T follicular helper cell (primary cell): ENCODE measurements at places on chromosomes 2 and 18.

DNA sequence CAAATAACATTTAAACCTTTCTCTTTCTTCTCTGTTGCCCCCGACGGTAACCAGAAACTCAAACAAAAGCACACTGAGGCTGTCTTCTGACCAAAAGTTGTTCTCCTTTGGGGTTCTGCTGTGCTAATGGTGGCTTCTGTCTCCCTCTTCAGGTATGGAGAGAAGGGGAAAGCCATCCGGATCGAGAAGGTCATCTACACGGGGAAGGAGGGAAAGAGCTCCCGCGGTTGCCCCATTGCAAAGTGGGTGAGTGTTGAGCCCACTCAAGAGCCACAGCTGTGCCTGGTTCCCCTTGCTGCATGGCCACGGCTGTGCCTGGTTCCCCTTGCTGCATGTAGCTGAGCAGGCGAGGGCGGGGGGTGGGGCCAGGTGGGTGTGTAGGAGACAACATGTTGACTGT lies 67.4 kb downstream of the BOLA3 start:
- no peak for DNase-seq

- no peak for DNase-seq
Observed at GRCh38 chr2:240304746-240305161, 130.7 kb upstream of the GPC1 start.

GRCh38 chr2:932320-933115 lies 18.1 kb upstream of the SNTG2 start:
- no peak for DNase-seq

GRCh38 chr2:238141541-238142318 lies 3.3 kb downstream of the KLHL30 start:
- DNase-seq: no peak

GRCh38 chr18:11533942-11534496 lies 75.4 kb upstream of the SLC35G4 start:
- DNase-seq: no peak

DNA sequence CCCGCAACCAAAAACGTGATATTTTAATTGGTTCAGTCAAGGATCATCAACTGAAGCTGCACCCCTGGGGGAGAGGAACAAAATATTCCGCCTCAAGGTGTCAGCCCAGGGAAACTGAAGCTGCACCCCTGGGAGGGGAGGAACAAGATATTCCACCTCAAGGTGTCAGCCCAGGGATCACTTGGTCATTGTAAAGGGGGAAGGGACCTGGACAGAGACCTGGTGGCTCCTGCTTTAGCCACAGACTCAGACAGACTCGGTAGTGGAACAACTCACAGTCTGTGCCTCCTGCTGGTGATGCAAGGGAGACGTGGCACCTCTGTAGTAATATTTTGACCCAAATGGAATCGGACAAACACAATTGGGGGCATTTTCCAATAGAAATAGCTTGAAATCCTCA lies 75.1 kb downstream of the GBX2 start:
- no peak for DNase-seq

- DNase-seq: no peak
Observed at GRCh38 chr2:1282552-1282951, 130.7 kb upstream of the TPO start.

- no peak for DNase-seq
Observed at GRCh38 chr2:137964859-137965459, 686 bp downstream of the HNMT start.

DNA sequence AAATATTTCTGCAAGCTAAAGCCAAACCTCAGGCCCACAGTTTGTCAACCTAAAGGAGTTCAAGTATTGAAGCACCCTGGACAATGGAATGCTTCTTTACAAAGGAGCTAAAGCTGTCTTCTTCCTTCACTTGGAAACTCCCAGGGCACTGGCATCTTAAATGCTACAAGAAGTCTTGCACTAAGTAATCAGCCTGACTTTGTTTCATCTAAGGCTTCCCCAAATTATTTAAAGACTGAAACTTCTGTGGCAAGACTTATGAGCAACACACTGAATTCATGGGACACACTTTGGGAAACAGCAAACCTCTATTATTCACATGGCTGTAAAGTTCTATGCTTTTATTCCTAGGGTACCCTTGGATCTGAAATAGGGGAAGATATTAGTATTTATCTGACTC lies 14.7 kb downstream of the PID1 start:
- DNase-seq: no peak

DNA sequence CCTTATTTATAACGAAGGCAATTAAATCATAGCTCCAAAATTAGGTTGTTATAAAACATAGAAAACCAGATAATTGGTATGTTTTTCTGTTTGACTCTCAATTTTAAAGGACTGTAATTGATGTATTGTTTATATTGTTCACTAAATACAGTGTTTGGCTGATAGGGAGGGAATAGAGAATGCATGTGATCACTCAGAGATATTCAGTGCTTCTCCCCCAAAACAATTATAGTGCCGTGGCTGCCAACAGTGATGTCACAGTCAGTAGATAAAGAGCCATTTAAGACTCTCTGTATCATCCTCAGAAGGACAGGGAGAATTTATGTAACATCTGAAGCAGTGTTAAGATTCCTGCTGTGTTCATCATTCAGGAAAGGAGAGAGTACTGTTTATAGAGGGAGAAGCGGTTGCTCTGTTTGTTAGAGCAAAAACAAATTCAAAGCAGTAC lies 69.6 kb downstream of the PHLPP1 start:
- DNase-seq: no peak

DNA sequence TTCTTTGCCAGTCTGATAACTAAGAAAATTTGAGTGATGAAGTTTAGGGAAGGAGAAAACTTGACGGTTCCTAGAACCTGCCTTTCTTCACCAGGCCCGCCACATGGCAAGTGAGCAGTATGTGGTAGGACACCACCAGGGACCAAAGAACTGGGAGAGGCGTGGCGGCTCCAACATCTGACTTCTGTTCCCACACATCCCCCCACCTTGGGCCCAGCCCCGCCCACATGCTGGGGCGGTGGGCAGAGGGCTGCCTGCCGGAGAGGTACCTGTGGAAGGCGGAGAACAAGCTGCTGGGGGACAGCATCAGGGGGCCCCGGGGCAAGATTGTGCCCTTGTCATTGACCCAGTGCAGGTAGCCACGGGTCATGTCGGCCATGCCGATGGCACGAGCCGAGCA lies 75.0 kb downstream of the EMILIN2 start:
- no peak for DNase-seq

- DNase-seq: no peak
Observed at GRCh38 chr18:40851014-40851429, 1104.0 kb upstream of the PIK3C3 start.

DNA sequence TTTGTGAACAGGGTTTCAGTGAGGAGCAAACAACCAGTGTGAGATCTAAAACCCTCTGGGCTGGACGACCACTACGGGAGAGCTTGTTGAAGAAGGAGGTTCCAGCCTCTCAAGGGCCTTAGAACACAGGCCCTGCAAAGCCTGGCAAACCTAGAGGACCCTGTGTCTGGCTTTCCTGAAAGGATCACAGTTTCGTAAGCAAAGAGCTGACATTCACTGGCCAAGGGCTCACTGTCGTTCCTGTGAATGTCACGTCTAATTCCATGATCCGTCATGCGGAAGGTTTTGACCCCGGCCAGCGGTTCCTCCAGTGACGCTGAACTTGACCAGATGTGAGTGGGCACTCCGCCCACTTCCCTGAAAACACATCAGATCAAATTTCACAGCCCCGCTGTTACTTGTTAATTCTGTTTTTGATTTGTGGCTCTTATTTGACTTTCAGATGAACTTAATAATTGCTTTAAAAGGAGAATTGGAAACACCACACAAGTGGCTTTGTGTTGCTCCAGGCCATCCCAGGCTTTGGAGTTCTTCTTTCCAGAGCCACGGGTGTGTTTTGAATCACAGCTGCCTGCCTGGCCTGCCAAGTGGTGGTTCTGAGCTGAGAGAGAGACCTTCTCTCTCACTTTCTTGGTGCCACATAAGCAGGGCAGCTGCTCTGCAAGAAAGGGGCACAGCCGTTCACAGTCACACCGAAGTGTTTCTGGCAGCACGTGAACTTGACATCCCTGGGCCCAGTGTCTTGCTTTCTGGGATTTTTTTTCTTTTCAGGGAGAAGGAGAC lies 308.4 kb downstream of the NDUFA10 start:
- DNase-seq: no peak

DNA sequence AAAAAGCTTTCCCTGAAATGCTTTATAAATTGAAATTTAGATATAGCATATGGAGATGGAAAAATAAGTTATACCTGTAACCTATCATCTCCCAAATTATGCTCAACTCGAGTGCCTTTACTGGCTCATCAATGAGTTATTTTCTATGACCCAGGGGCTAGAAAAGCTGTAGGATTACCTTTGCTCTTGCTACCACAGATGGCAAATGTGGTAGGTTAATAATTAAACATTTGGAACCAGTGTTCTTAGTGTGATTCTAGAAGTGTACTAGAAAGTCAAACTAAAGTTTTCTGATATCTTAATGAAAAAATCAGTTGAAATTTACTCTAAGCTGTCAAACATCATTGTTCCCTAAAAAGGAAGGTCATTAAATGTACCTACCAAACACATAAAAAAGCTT lies 22.5 kb downstream of the ALS2 start:
- no peak for DNase-seq

GRCh38 chr2:227325839-227326195 lies 766 bp downstream of the MFF start:
- DNase-seq: no peak

- no peak for DNase-seq
Observed at GRCh38 chr2:69089266-69089665, 76.3 kb downstream of the ANTXR1 start.

- no peak for DNase-seq
Observed at GRCh38 chr2:155377266-155377680, 678.8 kb downstream of the KCNJ3 start.

- no peak for DNase-seq
Observed at GRCh38 chr18:46833899-46834298, 77.0 kb upstream of the ST8SIA5 start.

- DNase-seq: no peak
Observed at GRCh38 chr18:293536-293935, 25.7 kb upstream of the THOC1 start.

- no peak for DNase-seq
Observed at GRCh38 chr2:118098307-118099030, 10.2 kb downstream of the INSIG2 start.

GRCh38 chr18:24227977-24228666 lies 89.3 kb downstream of the CABYR start:
- no peak for DNase-seq

- peak; percentile 51 for DNase-seq
Observed at GRCh38 chr2:127829845-127830246, 18.9 kb upstream of the WDR33 start.

GRCh38 chr2:68565858-68566257 lies 77.5 kb upstream of the PROKR1 start:
- DNase-seq: no peak

DNA sequence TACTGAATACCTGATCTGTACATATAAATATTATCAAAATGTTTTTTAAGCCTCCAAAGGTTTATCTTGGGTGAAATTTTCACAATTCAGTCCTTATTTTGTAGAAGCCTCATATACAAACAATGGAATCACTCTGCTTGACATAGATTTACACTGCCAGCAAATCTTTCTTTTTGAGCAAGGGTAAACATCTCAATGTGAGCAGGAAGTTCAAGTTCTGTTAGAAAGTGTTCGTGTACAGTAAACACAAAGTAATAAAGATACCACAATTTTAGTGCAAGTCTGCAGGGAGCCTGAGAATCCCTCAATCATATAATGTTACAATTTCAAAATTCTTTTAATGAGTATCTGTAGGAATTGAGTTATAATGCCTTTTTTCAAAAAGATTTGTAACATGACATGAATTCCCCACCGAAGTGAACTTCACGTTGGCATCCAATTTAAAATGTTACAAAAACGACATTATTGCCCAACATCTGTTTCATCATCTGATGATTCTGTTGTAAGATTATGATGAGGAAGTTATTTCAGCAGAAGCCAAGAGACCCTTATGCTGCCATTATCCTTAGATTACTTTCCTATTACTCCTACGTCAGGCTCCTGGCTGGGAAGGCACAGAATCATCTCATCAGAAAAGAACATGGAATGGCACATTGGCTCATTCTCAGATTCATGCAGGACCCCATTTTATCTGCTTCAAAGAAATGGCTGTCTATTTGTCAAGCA lies 283.9 kb upstream of the ACVR2A start:
- no peak for DNase-seq

GRCh38 chr2:230765611-230766300 lies 53.1 kb downstream of the CAB39 start:
- DNase-seq: no peak

GRCh38 chr2:204205082-204205481 lies 268.5 kb downstream of the ICOS start:
- DNase-seq: no peak

GRCh38 chr18:8945514-8945913 lies 157.0 kb upstream of the NDUFV2 start:
- no peak for DNase-seq

GRCh38 chr2:8609357-8609811 lies 72.5 kb upstream of the ID2 start:
- DNase-seq: no peak

- DNase-seq: no peak
Observed at GRCh38 chr2:69625078-69625795, 18.3 kb downstream of the AAK1 start.

- DNase-seq: no peak
Observed at GRCh38 chr2:29518010-29518409, 402.8 kb downstream of the CLIP4 start.

GRCh38 chr18:79169958-79170555 lies 100.9 kb downstream of the ATP9B start:
- no peak for DNase-seq

- DNase-seq: no peak
Observed at GRCh38 chr18:79062806-79063205, 6.4 kb upstream of the ATP9B start.

GRCh38 chr2:63073994-63074393 lies 23.4 kb downstream of the OTX1 start:
- DNase-seq: no peak

- DNase-seq: peak; percentile 53
Observed at GRCh38 chr2:98771721-98772524, 41.0 kb upstream of the MGAT4A start.

- no peak for DNase-seq
Observed at GRCh38 chr18:41128545-41128944, 826.5 kb upstream of the PIK3C3 start.

DNA sequence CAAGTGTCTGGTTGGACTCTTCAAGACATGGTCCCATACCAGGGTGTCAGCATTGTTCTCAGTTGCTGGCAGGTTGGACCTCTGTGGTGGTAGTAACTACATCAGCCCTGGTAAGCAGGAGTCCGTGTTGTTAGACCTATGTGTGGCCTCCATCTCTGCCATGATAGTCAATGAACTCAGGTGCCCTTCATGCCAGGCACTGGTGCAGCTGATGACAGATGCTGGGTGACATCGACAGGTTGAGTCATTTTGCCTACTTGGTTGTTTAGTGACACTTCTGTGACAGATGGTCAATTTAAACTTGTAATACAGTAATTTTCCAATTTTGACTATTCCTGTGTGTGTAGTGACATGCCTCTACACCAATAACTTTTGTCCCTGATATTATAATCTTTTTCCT lies 189.7 kb downstream of the SP3 start:
- no peak for DNase-seq

- no peak for DNase-seq
Observed at GRCh38 chr2:150606380-150607060, 119.1 kb upstream of the RND3 start.
